Dorsolateral prefrontal cortex (tissue), 122 donors: ENCODE measurements at places on chromosomes 13 and 19. TPM values are rescaled to one million over a fixed set of nuclear protein-coding genes. Genes with fewer than 3 reads are reported as not detected.

The MUC16 gene
- total RNA-seq: under 0.01 TPM

The IRF2BP1 gene
- total RNA-seq: 39.2 TPM

The PBX4 gene
- total RNA-seq: 3.5 TPM

The NLRP12 gene
- total RNA-seq: 0.31 TPM

The SLC35E1 gene
- 48.4 TPM for total RNA-seq

The SHANK1 gene
- 120 TPM for total RNA-seq

The LIM2 gene
- not detected for total RNA-seq
